Right cardiac atrium (tissue), 5 donors: ENCODE measurements at places on chromosomes 16 and 17. TPM values are rescaled to one million over a fixed set of nuclear protein-coding genes. Genes with fewer than 3 reads are reported as not detected.
A peak's percentile ranks its signal among the peaks of the same experiment; 100 is the strongest.

DNA sequence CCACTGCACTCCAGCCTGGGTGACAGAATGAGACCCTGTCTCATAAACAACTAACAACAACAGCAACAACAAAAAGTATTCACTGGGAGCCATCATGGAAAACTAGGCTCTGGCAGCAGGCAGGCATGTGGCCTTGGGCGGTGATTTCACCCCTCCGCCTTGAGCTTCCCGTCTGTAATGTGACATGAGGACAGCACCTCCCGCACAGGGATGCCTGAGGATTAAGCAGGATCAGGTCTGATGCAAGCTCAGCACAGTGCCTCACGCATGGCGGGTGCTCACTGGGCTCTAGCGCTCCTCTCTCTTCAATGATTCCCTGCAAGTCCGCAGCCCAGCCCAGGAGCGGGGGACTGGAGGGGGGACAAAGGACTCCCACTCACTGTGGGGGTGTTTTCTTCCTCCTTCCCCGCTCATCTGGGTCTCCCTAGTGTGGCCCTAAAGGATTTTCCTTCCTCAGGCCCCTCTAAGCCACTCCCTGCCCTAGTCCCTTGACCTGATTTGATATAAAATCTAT is 2.8 kb downstream of the PLCD3 start:
- peak; percentile 58 for DNase-seq

- no peak for DNase-seq
Measured at GRCh38 chr17:63774969-63775265, 947 bp downstream of the DDX42 start.

GRCh38 chr16:61798741-61799140 is 237.5 kb downstream of the CDH8 start:
- no peak for DNase-seq

- DNase-seq, result no peak
Measured at GRCh38 chr17:38789185-38789584, 10.2 kb downstream of the PIP4K2B start.

DNA sequence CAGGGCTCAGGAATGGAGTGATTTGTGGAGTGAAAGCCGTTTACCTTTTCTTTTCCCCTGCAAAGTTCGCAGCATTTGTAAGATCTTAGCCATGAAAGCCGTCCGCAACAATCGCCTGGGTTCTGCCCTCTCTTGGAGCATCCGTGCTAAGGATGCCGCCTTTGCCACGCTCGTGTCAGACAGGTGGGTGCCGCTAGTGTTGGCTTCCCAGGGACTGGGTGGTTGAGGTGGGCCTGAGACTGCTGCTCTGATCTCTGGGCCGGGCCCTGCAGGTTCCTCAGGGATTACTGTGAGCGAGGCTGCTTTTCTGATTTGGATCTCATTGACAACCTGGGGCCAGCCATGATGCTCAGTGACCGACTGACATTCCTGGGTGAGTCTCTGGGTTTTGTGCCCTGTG is 27.3 kb downstream of the NUP85 start:
- DNase-seq, result no peak

DNA sequence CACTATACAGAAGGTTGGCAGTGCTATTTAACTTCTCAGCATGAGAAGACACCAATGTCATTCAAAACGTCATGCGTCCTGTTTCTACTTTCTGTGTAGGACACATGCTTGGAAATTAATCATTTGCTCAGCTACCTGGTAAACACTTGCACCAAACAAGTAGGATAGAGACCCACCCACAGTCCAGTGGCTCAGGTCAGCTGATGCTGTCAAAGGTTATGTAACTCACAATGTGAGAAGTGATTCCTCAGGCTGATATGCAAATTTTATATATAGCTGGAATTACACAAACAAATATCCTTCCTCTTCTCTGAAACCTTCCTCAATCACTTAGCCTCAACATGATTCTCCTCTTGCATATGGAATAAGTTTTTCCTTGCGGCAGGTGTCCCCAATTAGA is 59.6 kb downstream of the ZZEF1 start:
- no peak for DNase-seq

GRCh38 chr17:50425682-50426471 is at the start of gene ACSF2:
ACSF2 (plus strand) TSS chr17:50426218; CDS start chr17:50426262, 44 bp downstream.
- DNase-seq, result peak; percentile 92

DNA sequence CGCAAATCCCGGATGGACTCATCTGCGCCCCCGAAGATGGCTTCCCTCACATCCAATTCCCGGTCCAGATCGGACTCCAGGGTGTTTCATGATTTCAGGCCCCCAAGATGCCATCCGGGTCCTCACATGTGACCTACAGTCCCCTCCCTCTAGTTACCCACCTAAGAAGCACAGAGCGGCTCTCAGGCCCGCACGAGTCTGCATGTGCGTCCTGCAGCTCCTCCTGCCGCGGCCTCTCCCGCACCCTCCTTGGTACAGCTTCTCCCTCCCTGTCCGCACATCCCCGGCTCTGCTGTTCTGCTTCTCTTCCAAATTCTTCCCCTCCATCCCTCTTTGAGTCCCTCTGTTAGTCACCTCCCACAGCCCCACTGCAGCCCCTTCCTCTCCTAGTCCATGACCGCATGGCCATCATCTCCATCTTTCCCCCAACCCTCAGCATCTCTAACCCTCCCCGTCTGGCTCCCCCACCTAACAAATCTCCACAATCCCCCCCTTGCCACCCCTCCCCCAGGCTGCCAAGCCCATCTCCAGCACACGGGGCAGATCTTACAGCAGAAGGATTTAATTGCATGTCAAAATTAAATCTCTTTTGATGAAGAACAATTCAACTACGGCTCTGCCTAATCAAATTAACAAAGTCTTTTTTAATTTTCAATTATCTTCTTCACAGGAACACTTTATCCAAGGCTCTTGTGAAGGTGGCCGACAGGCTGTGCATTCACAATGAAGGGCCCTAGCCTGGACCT is 231.0 kb downstream of the RBFOX3 start:
- no peak for DNase-seq

GRCh38 chr16:2223942-2224486 is 623 bp downstream of the E4F1 start:
- peak; percentile 82 for DNase-seq

- DNase-seq, result no peak
Measured at GRCh38 chr16:59046335-59046734, 312.2 kb upstream of the GOT2 start.

DNA sequence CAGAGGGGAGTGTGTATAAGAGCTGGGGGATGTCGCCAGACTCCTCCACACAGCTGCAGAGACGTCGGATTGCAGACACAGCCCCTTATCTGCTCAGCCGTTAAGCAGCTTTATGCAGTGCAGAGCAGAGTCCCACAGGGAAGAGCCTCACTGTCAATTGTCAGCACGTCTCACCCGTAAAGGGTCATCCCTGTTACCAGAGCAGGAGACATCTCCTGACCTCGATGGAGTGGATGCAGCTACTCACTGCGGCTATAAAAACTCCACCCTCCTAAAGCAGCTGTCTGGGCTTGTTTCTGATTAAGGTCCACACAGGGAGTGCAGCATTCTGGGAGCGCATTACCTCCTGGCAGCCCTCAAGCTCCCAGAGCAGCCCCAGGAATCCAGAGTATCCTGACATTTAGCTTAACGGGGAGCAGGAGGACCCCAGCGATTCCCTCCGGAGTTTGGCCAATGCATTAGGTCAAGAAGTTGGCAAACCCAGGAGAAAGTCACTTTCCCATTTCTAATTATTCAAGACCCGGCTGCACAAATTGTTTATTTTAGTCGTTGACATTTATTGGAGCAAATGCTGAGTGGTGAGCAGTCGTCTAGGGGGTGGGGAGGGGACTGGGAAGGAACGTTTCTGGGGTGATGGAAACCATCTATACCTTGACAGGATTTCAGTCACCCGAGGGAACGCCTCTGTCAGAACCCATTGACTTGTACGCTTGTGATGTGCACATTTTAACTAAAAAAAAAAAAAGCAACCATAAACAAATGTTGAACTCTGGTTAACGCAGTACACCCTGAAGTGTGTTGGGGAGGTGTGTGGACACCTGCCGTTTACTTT is 100.0 kb upstream of the ZNF469 start:
- peak; percentile 13 for DNase-seq

The ZNF750 gene
- not detected for total RNA-seq

The HES7 gene
- 0.72 TPM for total RNA-seq

The FBXW10 gene
- total RNA-seq, result 0.26 TPM

The OSGIN1 gene
- total RNA-seq, result 2.4 TPM

The TGFB1I1 gene
- 48.1 TPM for total RNA-seq

The P2RX1 gene
- 3.8 TPM for total RNA-seq
